ENCODE measurements at places on chromosomes 7 and 10.

GRCh38 chr7:33888166-33888565, 17.2 kb upstream of the BMPER start:
- ATAC-seq: no peak

- ATAC-seq: peak; percentile 22
These were observed 34.8 kb upstream of the DMBT1 start for GRCh38 chr10:122525788-122526187.

DNA sequence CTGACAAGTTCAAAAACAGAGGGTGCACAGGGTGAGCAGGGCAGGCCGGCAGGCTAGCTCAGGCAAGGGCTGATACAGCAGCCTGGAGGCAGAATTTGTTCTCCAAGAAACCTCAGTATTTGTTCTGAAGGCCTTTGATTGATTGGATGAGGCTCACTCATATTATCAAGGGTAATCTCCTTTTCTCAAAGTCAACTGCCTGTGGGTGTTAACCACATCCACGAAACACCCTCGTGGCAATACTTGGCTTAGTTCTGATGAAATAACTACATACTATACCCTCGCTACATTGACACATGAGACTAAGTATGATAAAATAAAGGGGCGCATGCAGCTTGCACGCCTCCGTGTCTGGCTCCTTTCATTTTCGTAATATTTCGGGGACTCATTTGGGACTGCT, 4.4 kb upstream of the PPP2R2D start:
- ATAC-seq: no peak

- ATAC-seq: no peak
These were observed 52.3 kb downstream of the HECTD2 start for GRCh38 chr10:91462423-91462822.

DNA sequence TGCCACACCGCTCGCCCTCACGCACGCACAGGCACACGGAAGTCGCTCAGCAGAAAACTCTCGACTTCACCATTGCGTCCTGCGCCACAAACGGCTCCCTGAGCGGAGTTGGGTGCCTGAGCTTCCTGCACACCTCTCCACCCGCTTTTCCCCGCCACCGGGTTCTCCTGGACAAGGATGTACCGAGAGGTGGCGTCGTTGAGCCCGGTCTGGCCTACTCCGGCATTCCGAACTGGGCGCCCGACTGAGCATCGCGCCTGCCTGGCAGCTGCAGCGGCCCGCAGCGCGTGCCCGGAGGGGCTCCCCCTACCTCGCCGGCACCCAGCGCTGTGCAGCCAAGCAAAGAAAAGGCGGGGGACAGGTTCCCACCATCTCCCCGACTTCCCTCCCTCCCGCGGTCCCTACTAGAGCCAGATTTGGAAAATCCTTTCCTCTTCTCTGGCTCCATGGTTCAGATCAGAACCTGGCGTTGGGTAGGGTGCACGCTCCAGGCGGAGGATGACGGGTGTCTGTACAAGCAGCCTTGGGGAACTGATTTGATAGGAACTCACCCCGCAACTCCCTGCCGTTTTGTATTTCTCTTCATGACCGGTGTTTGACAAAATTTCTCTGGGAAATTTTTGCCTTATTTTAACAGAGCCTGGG, 1.7 kb downstream of the SORCS3 start:
- ATAC-seq: peak; percentile 73

GRCh38 chr10:109678857-109679256, 244.5 kb downstream of the XPNPEP1 start:
- ATAC-seq: no peak

DNA sequence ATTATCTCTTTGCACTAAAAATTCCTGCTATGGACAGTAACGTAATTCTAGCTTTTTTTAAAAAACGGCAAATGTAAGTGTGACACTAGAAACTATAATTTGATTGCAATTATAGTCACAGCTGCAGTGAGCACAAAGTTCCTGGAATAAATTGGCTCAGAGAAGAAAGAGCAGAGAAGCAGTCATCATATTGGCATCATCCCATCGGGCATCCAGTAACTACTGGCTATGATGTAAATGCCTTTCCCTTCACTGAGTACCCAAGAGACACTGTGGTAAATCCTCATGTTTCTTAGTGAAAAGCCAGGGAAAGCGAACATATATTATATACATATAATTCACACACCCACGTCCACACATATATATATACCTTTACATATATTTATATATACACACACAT, 43.6 kb downstream of the PIP4K2A start:
- no peak for ATAC-seq

DNA sequence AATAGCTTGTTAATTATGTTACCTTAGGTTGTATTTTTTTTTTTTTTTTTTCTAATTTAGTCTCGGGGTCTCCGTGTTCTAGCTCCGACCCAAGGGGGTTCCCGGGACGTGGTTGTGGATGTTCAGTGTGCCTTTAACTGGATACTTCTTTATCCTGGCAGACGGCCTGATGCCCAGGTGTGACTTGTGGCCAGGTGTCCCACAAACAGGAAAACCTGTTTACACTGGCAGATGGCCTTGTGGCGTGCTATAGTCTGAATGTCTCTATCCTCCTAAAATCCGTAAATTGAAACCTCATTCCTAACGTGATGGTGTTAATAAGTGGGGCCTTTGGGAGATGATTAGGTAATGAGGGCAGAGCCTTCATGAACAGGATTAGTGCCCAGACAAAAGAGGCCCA, 546.4 kb upstream of the C7orf33 start:
- no peak for ATAC-seq

- ATAC-seq: no peak
These were observed 144.5 kb upstream of the BMPER start for GRCh38 chr7:33760834-33761233.

- ATAC-seq: peak; percentile 66
These were observed 68.4 kb downstream of the PTEN start for GRCh38 chr10:87931836-87932230.

GRCh38 chr10:37860494-37861190, 3.2 kb upstream of the ZNF248 start:
- ATAC-seq: no peak

DNA sequence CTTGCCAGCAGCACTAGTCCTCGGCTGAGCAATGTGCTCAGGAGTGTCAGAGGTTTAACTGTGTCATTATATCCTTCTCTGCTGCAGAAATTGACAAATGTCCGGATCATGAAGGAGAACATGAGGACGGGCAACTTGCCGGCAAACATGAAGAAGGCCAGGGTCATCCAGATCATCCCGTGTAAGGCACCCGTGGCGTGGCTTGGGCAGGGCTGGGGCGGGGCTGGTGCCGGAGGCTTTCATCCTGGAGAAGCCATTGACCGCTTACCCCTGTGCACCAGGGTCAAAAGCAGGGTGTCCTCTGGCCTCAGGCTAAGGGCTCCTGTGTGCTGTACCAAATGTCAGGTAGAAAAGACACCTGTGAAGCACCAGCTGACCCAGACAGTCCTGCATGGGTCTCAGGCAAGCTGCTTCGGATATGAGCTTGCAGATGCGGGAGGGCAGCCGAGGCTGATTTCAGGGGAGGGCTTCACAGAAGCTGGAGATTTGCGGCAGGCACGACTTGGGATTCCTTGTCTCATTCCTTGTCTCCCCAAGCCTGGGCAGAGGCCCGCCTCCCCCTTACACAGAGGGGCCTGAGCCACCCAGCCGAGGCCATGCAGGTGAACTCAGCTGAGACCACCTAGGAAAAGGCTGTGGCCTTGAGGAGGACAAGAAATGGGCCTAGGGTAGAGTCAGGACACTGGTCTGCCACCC, 55.4 kb downstream of the MKI67 start:
- no peak for ATAC-seq

- ATAC-seq: peak; percentile 84
These were observed 37.5 kb upstream of the OCM2 start for GRCh38 chr7:98027342-98028033.

GRCh38 chr10:80070057-80070456, 8.4 kb upstream of the TMEM254 start:
- ATAC-seq: no peak

DNA sequence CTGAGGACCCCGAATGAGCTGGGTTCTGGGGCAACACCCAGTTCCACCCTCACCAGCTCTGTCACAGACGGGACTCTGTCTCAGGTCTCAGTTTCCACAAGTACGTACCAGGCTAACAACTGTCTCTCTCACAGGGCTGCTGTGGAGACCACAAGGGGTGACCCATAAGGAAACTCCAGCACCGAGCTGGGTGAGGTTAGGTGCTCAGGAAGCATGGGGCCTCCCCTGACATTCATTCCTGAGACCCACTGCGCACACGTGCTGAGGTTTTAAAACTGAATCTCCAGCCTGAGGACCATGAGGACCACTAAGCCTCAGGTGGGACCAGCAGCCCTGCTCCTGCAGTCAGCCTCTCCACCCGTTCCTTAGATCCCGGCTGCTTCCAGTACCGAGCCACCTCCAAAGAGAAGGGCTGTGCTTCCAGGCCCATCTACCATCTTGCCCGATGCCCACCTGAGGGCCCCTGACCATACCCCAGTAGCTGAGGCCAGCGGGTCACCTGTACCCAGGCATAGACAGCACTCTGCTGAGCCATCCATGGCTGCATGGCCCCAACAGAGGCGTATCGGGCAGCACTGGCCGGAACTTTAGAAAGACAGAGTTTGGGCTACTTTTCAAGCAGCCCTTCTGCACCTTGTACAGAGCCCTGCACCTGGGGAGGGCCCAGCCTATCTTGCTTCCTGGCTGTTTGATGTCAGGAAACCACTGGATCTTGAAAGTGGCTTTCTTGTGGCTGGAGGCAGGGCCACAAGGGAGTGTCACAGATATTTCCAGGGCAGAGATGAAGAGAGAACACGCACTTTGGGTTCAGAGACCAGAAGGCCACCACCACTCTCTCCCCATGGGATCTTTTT, 18.7 kb downstream of the HSPA12A start:
- ATAC-seq: no peak

- no peak for ATAC-seq
These were observed 91.0 kb downstream of the PAXIP1 start for GRCh38 chr7:154911862-154912455.

DNA sequence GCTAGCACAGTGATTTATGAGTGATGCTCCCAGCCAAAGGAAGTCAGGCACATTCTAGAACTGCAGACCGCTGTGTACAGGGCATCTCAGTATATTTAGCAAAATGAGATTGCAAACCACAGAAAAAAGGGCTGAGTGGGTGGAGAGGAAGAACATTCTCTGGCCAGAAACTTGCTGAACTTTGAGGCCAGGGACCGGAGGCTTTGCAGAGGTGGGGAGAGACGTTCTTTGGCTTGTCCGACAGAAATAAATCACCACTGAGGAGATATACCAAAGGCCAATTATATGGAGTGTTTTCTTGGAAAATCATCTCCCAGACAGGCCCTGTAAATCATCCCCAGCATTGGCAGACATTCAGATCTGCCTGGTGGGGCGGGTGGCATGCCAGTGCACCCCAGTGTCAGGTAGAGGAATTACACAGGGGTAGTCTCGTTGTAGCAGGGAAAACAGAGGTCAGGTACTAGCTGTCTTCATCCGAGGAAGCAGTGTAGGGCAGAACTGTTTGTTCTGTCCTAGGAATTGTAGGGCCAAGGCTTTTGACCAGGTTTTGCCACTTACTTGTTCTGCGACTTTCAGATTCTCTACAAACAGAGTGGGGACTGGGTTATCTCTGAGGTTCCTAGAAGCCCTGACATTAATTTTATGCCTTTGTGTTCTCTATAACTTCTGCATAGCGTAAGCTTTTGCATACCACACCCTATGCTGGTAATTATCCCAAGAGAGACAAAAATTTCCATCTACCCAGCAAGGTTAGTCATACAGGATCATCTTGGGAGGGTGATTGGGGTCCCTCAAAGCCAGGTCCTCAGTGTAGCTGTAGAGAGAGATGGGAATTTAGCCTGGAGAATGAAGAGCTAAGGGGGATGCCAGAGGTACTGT, 655.6 kb downstream of the LRMDA start:
- peak; percentile 90 for ATAC-seq

GRCh38 chr10:4345877-4346646, 479.9 kb upstream of the AKR1E2 start:
- ATAC-seq: no peak

GRCh38 chr7:6246251-6246917, 26.0 kb downstream of the CYTH3 start:
- ATAC-seq: no peak

DNA sequence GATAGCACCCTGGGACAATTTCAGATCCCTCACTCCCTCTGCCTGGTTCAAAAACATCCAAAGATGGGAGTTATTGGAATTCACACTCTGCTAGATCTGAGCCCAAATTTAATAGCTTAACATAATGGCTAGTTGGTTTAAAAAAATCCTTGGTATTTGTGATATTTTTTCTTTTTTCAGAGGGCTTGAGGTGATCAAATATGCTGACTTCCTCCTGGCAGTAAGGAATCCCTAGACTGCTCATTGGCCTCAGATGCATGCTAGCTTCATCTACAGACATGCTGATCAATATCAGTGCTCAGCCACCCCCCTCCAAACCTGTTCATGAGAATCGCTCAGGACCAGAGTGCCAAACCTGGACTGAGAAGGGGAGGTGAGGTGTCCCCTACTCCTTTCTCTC, 74.7 kb upstream of the PLPP4 start:
- ATAC-seq: peak; percentile 57

GRCh38 chr10:121113385-121113696, 262.2 kb downstream of the WDR11 start:
- ATAC-seq: no peak

DNA sequence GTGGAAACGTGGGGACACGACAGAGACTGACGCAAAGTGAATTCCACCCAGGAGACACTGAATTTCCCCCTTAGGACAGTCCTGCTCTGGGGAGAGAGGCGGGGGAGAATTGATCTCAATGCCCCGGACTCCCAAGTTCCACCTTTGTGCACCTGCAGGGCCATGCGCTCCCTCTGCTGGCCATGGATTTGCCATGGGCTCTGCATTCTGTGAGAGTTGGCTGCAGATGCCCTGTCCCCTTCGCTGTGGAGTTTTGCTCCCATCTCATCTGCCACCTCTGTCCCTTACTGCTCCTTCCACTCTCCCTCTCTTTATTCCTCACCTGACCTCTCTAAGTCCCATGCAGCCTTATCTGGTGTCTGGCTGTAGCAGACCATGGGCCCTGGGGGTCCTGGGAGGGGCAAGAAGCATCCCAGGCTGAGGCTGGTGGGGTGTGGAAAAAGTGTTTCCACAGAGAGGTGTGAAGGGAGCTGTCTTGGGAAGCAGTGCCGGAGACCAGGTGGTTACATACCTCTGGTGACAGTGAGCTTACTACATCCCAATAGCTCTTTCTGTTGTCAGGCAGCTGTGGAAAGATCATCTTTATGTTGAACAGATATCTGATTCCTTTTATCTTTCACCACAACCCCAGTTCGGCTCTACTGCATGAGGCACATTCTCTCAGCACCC, 14.3 kb downstream of the GHRHR start:
- peak; percentile 74 for ATAC-seq

- ATAC-seq: no peak
These were observed 17.8 kb downstream of the KCP start for GRCh38 chr7:128892521-128893250.

DNA sequence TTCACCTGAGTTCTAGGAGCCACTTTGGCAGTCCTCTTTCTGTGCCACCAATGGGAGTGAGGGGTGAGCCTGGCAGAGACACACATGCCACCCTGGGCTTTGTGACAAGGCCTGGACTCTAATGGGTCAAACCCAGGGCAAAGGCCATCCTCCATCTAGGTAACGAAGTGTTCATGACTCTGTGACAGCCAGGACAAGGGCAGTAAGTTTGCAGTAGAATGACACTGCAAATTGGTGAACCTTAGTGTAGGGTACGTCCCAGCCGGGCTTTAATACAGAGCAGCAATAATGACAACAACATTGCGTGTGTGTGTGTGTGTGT, 43.3 kb downstream of the PAPSS2 start:
- no peak for ATAC-seq

All from SK-N-SH treated with all-trans-retinoic acid at 6 μM for 48 hours (cell line).